ENCODE measurements at places on chromosomes 3 and 15.

DNA sequence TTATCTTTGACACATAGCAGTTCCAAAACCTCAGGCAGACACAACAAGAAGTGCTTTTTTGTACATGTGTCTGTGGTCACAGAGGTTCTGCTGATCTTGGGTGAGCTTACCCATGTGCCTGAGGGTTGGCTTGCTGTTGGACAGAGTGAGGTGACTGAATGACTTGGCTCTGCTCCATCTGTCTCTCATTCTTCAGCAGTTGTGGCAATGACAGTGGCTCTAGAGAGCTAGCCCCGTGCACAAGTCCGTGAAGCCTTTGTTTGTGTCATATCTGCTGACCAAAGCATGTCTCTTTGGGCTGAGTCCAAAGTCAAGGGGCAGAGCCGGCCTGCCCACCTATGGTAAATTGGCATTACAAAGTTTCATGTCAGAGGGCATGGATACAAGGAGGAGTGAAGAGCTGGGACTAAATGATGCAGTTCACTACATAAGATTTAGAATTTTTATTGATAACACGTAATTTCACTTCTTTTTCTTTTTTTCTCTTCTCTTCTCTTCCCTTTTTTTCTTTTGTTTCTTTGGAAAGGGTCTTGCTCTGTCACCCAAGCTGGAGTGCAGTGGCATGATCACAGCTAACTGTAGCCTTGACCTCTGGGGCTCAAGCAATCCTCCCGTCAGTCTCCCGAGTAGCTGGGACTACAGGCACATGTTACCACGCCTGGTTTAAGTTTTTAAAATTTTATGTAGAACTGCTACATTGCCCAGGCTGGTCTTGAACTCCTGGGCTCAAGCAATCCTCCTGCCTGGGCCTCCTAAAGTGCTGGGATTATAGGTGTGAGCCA is 77.9 kb downstream of the ITPR1 start:
- DNase-seq = no peak

- no peak for DNase-seq
Observed at GRCh38 chr3:56424885-56425284, 43.4 kb downstream of the ERC2 start.

GRCh38 chr3:4494895-4495264 is 1.7 kb downstream of the ITPR1 start:
- no peak for DNase-seq

DNA sequence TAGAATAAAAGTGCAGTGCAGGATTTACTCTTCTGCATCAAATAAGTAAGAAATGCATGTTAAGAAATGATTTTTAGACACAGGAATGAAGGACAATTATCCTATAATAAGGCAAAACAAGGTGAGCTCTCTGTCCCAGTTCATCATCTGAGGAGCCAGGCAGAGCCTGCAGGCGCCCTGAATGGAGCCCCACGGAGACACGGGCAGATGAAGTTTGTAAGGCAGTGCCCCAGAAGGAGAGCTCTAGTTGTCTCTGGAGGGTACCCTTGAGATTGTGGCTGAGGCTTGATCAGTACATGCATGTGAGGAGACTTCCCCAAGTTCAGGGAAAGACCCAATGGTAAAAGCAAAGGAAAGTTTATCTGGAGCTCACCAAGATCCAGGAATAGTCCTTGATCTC is 50.3 kb downstream of the ATP10A start:
- no peak for DNase-seq

GRCh38 chr3:155282385-155283091 is 10.9 kb downstream of the STRIT1 start:
- DNase-seq = no peak

DNA sequence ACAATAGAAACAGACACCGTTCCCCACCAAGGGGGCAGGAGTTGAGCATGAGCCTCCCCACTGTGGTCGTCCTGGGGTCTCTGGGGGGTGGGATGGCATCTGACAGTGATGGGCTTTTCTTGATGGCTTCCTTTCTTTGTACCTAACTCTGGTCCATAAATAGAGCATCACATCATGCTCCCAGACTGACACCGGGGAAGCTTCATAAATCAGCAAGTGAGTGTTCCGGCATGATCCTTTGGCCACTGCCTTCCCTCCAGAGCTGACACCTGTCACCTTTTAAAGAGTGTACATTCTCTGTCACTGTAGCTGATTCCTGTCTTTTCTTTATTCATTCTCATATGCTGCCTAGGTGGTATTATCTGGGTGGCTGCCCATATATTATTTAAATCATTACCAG is 129.9 kb downstream of the ROBO2 start:
- no peak for DNase-seq

- DNase-seq = no peak
Observed at GRCh38 chr15:68303560-68304436, 26.3 kb downstream of the FEM1B start.

DNA sequence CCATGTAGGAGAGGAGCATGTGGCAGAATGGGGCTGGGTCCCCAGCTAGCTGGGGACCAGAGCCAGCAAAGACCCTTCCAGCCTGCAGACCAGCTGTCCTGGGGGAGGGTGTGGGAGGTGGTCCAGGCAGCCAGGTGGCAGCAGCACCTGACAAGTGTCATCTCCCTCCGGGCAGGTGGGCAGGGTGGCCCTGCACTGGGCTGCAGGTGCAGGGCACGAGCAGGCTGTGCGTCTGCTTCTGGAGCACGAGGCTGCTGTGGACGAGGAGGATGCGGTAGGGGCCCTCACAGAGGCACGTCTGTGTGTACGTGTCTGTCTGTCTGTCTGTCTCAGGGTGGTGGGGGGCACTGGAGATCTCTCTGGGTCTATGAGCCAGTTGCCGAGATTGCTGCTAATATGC is 5.5 kb downstream of the ANKDD1A start:
- DNase-seq = no peak

GRCh38 chr15:59830873-59831272 is 141.8 kb upstream of the BNIP2 start:
- DNase-seq = no peak

DNA sequence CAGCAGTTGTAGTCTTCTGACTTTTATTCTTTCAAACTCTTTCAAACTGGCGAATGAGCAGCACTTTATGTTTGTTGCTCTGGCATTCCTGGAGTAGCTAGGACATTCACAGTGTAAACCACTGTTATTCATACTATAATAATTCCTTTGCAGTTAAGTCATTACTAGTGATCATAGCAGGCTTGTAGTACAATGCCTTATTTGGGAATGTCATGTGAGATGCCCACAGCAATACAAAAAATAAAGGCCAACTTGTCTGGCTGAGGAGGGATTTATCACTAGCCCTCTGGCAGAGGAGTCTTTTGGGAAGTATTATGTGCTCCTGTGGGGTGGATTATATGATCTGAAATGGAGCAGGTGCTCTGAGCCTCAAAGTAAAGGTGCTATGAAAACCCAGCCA is 197.2 kb downstream of the VGLL3 start:
- DNase-seq = no peak

DNA sequence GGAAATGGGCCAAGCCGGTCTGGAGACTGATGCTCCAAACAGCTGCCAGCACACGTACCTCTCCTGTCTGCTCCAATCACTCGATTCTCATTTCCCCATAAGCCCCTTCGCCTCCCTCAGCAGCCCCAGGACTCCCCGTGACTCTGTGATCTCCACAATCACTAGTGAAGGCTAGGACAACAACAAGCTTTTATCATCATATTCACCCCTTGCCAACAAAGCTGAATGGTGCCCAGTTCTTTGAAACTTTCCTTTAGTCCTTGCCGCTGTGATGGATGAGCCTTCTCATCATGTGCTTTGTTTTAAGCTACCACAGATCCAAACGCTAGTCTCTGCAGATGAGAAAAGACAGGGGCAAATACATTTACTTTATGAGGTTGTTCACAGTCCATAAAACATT is 242.0 kb downstream of the SV2B start:
- no peak for DNase-seq

DNA sequence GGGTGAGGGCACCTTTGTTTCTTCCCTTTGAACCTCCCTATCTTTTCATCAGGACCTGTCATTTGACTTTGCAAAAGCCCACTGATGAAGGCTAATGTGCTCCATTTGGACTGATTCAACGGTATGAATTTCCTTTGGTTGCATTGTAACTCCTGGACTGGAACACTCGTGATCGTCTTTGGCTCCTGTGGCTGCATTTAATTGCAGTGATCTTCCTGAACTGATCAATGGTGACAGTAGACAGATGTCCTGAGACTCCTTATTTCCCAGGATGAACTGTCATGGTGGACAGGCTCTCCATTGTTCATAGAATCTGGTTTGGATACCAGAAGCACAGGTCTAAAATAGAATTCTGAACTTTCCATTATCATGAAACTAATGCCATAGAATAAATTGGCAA is 224.8 kb upstream of the GAP43 start:
- DNase-seq = no peak

DNA sequence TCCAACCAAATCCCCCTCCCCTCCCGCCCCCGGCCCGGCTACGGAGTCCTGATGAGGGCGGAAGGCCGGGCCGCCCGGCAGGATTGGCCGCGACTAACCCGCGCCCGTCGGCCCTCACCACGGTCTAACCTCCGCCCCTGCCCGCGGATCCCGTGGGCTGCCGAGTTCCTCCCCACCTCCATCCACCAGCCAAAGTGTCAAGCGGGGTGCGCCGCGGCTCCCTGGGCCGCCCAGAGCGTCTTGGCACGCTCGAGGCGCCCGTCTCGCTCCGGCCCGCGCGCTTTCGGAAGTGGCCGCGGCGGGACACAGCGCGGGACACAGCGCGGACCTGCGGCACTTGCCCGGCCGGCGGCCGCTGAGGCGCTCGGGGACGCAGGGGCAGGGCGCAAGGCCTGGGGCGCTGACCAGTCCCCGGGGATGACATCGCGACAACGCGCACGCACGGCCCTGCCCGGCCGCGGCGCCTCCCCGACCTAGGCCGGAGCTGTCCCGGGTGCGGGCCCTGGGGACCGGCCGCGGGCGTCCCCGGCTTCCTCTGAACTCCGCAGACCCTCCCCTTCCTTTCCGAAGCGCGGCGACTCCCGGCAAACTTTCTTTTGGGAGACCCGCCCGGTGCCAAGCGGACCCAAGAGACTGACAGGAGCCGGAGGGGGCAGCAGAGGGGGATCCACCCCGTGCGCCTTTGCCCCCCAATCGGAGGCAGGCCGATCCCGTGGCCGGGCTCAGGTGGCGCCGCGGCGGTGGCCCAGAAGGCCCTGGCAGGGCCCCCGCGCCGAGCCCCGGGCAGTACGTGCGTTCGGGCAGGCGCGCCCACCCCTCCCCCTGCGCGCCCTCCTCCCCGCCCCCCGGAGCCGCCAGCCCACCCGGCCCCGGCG is 112.8 kb upstream of the ICE2 start:
- DNase-seq = no peak

GRCh38 chr3:72044231-72044855 is 259.4 kb upstream of the PROK2 start:
- DNase-seq = no peak

GRCh38 chr15:81087066-81087465 is 47.0 kb upstream of the CFAP161 start:
- DNase-seq = no peak

DNA sequence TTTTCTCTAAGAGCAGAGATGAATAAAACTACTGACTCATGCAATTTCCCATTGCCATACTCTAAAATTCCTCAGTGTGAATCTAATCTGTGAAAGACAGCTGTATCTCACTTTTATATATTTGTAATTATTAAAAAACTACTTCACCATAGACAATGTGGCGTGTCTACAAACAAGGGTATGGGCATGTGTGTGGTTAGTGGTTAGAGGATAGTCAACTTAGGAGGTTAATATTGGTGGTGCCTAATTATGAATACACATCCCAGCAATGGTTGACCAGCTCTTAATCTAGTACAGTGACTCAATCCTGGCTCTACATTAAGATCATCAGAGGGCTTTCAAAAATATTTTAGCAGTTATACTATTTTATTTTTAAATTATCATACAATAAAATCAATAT is 94.5 kb downstream of the GOLIM4 start:
- DNase-seq = no peak

DNA sequence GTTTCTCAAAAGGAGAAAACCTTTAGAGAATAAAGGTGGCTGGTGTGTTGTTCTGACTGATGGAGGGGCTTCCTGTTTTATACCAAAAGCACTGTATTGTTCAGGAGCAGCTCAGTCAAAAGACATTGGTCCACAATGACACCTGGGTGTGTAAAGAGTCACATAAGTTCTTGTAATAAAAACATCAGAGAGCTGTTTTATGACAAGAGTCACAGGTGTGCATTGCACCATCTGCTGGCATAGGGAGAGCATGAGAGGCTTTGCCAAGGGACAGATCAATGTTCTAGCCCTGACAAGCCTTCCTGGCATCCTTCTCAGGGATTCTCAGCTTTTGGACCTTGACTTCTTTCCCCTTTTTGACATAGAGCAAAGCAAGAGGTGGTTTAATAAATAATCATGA is 20.4 kb downstream of the ARPP21 start:
- no peak for DNase-seq

- DNase-seq = no peak
Observed at GRCh38 chr3:190101320-190102011, 19.2 kb downstream of the P3H2 start.

DNA sequence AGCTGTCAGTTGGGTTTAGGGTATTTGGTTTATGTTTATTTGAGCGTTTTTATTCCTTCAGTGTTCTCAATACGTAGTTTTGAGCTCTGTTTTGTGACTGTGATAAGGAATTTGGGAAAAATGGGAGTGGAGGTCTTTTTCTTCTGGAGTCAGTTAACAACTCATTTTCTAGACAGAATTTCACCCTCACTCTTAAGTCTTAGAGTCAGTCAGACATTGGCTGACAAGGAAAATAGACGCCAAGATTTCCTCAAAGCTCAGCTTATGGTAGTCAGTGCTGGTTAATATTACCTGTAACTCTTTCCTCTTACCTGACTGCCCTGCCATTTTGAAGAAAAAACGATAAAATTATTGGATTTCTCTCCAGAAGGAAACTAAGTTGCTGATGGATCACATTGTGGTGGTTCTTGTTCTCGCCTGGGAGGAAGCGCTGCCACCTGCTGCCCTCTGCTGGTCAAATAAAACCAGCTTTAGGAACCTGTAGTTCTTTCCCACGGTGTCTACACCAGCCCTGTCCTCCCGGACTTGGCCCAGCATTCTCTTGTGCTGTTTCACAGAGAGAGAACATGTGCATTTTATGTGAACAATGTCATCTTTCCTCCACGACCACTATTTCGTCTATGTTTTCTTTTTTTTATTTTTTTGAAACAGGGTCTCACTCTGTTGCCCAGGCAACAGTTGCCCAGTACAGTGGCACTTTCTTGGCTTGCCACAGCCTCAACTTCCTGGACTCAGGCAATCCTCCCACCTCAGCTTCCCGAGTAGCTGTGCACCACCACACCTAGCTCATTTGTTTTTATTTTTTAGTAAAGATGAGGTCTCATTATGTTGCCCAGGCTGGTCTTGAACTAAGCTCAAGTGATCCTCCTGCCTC is 41.4 kb upstream of the UMPS start:
- peak; percentile 56 for DNase-seq

GRCh38 chr15:41957021-41957897 is 15.1 kb downstream of the EHD4 start:
- DNase-seq = no peak

DNA sequence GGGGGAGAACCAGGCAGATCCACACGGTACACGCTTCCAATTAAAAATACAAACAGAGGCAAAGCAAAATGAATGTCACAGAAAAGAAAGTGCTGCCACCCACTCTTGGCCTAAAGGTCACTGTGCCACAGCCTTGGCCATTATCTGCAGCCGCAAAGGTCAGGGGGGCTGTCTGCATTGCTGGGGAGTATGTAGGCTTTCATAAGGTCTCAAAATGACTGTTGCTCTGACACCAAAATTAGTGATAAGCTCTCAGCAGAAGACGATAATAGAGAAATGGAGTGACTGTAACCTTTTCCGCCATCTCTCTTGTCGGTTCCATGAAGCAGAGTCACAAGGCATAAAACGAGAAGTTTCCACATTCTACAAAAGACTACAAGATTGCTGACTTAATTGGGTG is 374.2 kb upstream of the ICE2 start:
- no peak for DNase-seq

GRCh38 chr3:122898298-122898697 is 103.4 kb downstream of the SLC49A4 start:
- no peak for DNase-seq

All from stimulated activated CD8-positive, alpha-beta memory T cell treated with anti-CD3 and anti-CD28 coated beads, Interleukin-4, amount 100 ng/mL, for 4 hours (primary cell).